ENCODE measurements at places on chromosomes 4 and X.

DNA sequence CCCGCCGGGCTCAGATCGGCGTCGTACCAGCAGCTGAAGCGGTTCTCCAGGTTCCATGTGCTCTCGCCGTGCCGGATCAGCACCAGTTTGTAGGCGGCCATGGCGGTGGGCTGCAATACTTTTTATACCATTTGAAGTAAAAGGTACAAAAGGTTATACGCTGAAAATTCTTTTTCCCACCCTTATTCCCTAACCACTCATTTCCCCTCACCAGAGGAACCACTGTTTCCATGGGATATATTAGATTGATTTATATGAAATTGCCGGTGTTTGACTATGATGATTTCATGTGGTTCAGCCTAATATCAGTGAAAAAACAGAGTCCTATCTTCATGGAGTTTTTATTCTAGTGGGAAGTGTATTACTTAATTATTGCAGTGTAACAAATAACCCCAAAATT is at the start of gene PGAM4:
TSS of gene PGAM4 (minus strand) at position 101 of the 400 bp plus-strand sequence. CDS start at position 101, 0 bp downstream.
- no peak for DNase-seq

GRCh38 chrX:13473442-13474163 is 95.8 kb upstream of the EGFL6 start:
- DNase-seq = no peak

DNA sequence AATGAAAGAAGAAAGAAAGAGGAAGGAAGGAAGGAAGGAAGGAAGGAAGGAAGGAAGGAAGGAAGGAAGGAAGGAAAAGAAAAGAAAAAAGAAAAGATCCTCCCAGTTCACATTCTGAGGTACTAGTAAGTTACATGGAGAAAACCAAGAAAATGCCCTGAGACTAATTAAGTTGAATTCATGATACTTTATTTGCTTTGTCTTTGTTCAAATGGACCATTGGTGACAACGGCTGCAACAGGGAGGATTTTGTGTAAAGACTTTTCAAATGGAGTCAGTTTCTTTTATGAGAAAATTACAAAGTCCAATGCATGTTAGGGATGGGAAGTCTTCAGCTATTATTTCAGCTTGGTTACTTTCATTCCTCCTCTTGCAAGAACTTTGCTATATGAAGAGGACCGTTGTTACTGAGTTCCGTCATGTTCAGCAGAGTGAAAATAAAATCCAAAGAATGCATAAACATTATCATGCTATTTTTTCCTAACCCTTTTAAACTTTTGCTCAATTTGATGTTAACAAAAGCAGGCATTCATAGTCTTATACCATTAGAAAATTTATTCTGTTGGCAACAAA is 8.3 kb downstream of the VCX3A start:
- DNase-seq = no peak

DNA sequence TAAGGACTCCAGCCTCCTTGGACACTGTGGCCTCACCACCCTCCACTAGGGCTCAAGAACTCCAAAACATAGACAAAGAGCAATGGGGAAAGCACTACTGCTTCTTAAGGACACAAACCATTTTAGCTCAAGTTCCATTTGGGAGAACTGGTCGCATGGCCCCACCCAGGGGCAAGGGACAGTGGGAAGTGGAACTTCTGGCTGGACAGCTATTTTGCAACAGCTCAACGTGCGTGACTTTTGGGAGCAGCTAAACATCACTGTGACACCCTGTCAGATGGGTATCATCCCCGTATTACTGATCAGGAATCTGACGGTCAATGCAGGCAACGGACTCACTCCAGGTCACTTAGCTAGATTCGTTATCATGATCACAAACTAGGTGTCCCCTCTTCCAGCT is 9.0 kb upstream of the GLOD5 start:
- no peak for DNase-seq

- no peak for DNase-seq
These were observed 1950.9 kb downstream of the ARAP2 start for GRCh38 chr4:34293459-34293858.

- DNase-seq = no peak
These were observed 16.5 kb upstream of the MXRA5 start for GRCh38 chrX:3362956-3363355.

DNA sequence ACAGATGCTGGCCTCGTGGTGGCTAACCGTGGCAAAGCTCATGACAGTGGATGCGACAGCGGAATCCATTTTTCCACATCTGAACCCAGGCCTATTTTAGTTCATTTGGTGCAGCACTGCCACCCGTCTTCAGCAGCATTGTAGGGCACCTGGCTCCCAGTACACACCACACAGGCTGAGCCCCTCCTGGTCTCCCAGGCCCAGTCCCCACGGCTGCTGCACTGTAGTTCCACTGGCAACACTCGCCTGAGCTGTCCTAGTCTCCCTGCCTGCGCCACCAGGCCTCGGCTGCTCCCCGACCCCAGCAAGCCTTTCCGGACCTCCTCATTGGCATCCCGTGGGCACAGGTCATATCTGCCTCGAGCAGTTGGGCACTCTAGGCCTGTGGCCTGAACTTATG is 76.2 kb downstream of the MTMR1 start:
- no peak for DNase-seq

DNA sequence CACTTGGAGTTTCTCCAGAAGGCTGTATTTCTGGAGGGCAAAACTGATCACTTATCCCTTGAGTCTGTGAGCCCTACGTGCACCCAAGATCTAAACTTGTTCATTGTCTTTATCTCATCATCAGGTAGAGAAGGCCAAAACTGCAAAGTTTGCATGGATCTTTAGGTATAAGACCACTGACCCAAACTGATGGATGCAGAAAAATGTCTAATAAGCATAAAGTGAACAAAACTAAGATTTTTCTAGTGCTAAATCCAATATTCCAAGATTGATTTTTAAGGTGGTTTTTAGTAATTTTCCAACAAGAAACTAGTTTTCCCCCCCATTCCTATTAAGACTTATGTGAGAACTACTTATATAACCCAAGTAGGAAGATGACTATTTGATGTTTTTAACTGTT is 2.0 kb downstream of the TMSB15A start:
- DNase-seq = no peak

GRCh38 chr4:95048296-95048695 is 290.5 kb downstream of the BMPR1B start:
- DNase-seq = no peak

DNA sequence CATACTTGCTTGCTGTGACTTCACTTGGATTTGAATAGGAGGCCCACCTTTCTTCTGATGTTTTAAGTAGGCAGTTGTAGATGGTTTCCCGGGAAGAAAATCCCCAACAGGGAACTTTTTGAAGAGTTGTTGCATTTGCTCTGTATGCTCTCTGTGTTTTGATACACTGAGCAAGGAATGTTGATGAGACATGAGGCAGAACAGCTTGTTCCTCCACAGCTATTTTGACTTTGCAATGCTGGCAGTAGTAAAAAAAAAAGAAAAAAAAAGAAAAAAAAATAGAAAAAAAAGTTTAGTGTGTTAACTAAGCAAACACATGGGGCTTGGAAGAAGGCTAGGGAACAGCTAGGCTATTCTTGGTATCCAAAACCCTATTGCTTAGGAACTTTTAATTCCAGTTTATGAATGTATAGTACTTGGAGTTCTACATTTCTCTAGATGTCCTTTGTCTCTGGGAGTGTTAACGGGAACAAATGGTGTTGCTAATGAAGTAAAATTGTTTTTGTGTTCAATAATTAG is 23.4 kb upstream of the PAQR3 start:
- DNase-seq = no peak

GRCh38 chrX:45360571-45360970 is 159.9 kb upstream of the DIPK2B start:
- DNase-seq = no peak

DNA sequence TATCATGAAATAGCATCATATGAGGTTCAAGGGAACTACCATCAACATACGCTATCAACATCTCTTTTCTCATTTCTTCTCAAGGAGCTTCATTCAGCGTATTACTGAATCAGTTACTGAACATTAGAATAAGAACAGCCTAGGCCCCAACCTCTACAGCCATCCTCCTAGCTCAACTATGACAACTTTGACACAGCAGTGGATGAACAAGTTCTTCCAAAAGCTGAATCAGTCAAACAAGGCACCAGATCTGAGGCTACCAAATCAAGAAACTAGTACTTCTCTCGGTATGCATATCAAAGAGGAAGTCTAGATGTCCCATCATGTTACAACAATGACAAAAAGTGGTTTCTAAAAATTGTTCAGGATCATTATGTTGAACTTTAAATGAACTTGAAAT is 57.4 kb downstream of the GATB start:
- DNase-seq = no peak

GRCh38 chr4:140374130-140374477 is 658 bp downstream of the SCOC start:
- DNase-seq = no peak

DNA sequence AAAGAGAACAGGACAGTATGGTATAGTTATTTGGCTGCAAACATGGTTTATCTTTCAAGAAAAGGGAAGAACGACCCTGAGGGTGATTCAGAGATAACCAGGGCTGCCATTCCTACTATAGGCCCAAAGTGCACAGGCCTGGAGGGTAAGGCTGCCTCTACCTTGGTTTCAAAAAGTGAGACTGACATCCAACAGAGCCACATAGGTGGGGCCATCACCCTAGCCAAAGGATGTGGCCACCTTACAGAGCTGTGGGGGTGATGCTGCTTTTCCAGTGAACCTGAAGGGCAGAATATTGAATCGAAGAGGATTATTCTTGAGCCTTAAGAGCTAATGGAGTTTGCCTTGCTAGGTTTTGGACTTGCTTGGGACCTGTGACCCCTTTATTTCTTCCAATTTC is 15.7 kb downstream of the SH2D1A start:
- no peak for DNase-seq

DNA sequence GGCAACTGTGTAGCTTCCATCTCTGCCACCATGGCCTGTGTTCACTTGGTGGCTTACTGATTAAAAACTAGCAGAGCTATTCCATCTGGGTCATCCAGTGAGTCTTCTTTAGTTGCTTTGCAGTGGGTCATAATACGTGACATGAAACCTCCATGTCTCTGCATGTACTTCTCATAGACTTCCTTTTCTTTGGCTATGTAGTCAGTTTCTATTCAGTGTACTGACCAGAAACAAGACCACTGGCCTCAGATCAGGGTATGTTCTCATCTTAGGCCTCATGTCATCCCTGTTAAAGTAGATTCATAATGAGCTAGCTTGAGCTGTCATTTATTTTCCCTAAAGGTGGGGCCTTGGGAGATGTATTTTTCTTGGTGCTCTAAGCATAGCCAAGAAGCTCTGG is 195.2 kb downstream of the CCNG2 start:
- DNase-seq = no peak

- no peak for DNase-seq
These were observed 21.9 kb downstream of the INTS12 start for GRCh38 chr4:105686571-105686970.

- DNase-seq = no peak
These were observed 33.2 kb upstream of the MAMLD1 start for GRCh38 chrX:150329868-150330267.

- no peak for DNase-seq
These were observed 2.1 kb upstream of the AVPR2 start for GRCh38 chrX:153902385-153902784.

DNA sequence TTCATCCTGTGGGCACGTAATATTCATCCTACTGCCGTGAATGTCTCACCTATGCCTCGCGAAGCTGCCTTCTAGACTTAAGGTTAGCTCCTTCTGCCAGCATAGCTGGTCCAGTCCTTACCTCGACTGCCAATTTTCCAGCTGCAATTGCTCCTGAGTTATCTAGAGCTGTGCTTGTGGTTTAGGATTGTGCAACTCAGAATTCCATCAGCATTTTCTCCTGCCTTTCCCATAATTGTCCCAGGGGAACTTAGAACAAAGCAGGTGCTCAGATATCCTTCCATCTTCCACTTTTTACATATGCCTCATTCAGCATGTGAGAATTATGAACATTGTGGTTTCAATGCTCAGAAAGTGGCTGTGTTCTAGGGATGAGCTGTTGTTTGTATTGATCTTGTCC is 131.4 kb upstream of the ADGRL3 start:
- no peak for DNase-seq

- DNase-seq = no peak
These were observed 27.6 kb upstream of the BCORL1 start for GRCh38 chrX:129954804-129955203.

DNA sequence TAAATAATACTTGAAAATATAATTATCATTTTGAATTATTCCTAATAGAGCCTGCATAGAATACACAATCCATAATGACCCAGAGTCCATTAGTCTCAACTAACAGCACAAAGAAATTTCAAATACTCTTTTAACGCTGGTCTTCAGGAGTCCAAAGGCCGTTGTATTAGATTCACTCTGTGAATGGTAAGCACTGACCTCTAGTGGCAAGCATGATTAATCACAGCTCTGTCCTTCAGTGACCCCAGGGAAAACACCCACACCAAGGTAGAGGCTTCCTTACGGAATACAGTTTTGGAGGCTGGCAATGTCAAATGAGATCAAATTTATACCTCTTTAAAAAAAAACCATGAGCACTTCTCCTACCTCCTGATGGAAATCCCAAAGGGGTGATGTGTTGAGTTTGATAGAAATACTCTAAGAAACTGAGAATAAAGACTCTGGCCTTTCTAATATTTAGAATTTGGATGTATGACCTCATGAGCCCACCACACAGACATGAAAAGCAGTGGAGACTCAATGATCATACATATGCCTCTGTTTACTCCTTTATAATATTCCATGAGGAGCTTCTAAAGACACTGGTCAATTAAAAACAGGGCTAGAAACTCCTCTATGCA is 147.2 kb upstream of the DKK2 start:
- no peak for DNase-seq

DNA sequence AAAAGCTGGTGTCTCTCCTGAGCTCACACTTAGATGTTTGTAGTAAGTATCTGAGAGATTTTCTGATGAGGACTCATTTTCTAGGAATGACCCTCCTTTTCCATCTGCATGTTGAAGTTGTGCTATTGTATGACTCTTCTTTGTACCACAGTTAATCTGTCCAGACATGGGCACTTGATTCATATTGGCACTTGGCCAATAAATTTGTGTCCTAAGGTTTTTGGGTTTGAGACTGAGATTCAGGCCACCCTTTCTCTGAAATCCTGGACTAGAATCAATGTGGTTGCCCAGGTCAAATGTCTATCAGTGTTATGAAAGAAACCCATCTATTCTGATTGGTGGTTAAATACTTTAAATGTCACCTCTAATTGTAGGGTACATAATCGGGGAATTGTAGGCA is 869.0 kb downstream of the SH3BGRL start:
- DNase-seq = no peak

DNA sequence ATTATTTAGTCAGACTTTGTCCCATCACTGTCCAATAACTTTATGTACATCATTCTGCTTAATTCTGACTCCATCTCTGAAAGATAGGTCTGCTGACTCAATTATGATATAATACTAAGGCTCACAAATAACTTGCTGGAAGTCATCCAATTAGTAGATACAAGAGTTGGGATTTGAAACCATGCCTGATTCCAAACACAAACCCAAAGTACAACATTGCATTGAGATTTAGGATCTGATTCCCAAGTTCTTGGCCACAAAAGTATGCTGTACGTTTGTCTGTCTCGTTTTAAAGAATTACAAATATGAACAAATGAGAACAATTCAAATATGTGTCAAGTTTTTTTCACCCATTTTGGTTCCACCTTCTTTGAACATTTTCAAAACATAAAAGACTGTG is 108.8 kb downstream of the AMELX start:
- DNase-seq = no peak

- no peak for DNase-seq
These were observed 20.9 kb upstream of the S100G start for GRCh38 chrX:16628946-16629595.

Data from stimulated activated CD4-positive, alpha-beta T cell treated with anti-CD3 and anti-CD28 coated beads, Interleukin-1b, Interleukin-23, amount 100 ng/mL, for 1 hour (primary cell).